ENCODE measurements at places on chromosomes 13 and 19.

DNA sequence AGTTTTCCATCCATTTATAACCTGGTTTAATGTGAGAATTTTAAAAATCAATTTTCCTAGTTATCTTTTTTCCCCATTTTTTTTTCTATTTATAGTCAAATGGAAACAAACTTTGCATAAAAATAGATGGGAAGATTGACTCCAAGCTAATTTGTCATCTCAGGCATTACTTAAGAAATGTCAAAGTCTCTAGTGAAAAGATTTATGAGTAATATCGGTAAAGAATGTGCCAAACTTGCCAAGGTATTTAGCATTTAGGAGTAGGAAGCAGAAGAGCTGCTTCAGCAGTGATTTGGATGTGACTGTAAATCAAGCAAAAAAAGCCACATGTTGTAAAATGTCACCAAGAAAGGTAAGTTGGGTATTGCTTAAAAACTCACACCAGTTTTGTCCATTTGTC, 108.6 kb downstream of the LACC1 start:
- DNase-seq: no peak

DNA sequence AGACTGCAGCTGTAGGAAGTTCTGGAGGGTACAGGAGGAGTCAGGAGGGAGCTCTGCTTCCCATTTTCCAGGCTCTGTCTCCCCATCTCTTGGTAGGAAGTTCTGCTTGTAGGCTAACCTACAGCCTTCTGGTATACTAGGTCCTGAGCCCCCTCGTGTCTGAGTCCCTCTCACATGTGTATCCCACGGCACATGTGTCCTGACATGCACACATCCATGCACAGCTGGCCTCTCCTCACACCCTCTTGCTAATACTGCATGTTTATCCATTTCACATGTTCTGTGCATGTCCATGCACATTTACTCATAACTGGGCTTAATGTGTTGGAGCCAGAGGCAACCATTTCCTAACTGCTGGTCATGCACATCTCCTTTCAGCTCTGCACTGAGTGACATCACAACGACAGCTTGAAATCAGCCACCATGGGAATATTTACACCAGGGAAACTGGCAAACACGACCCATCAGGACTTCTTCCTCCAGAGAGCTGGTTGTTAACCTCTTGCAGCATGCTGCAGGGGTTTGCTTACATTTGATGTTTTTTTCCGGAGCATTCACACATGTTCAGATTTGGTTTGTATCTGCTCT, 3.0 kb downstream of the CD209 start:
- DNase-seq: no peak

- DNase-seq: no peak
Measured at GRCh38 chr13:53240401-53241025, 211.9 kb downstream of the OLFM4 start.

GRCh38 chr13:113433391-113433916, 19.8 kb downstream of the ADPRHL1 start:
- no peak for DNase-seq

- DNase-seq: no peak
Measured at GRCh38 chr13:52006523-52007245, 4.6 kb downstream of the ATP7B start.

DNA sequence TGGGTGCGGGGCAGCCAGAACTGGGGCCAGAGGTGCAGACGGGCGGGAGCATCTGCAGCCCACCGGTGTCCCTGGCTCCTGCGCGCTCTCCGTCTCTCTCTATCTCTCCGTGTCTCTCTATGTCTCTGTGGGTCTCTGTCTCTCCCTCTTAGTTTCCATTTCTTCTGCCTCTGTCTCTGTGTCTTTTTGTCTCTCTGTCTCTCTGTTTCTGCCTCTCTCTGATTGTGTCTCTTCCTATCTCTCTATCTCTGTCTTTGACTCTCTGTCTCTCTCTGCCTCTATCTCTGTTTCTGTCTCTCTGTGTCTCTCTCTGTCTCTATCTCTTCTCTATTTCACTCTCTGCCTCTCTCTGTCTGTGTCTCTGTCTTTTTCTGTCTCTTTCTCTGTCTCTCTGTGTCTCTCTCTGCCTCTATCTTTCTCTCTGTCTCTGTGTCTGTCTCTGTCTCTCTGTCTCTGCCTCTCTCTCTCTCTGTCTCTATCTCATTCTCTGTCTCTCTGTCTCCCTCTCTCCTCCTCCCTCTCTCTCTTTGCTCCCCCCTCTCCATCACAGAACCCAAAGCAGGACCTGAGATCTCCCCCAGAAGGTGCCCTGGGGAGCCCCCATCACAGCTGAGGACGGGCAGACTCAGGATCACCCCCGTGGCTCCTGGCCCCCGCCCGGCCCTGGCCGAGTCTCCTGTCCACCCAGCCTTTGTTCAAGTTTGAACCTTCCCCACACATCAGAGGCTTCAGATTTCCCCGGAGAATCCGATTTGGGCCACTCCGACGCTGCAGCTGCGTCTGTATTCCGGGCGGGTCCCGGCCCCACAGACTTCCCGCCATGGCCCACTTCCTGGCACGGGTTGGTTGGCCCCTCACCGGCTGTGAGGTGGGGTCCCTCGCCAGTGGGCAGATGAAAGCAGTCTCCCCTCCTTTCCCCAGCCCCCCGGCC, 48.6 kb upstream of the TCF3 start:
- DNase-seq: no peak

GRCh38 chr13:110551284-110551683, 10.2 kb downstream of the RAB20 start:
- no peak for DNase-seq

GRCh38 chr19:45234089-45234869, 10.9 kb downstream of the EXOC3L2 start:
- no peak for DNase-seq

- peak; percentile 66 for DNase-seq
Measured at GRCh38 chr19:15323496-15324235, 8.7 kb downstream of the BRD4 start.

DNA sequence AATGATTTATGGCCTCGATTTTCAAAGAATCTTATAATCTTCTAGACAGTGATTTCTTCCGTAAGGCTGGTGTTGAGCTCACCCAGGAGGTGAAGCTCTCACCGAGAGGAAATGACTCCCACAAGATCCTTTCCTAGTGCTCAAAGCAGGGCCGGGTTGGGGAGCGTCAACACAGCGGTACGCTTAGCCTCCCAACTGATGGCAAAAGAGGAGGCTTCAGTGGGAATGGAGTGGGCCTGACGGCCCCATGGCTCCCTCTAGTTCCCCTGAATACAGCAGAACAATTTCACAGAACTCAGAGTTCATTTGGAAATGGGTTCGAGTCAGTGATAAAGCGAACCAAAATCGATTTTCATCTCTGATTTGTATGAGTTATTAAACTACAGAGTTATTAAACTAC, 449.5 kb downstream of the KLF12 start:
- DNase-seq: no peak

- DNase-seq: no peak
Measured at GRCh38 chr19:19159534-19159933, 10.5 kb downstream of the MEF2B start.

- no peak for DNase-seq
Measured at GRCh38 chr19:33797802-33798671, 1.4 kb downstream of the KCTD15 start.

GRCh38 chr19:47132194-47132852, 1.7 kb downstream of the SAE1 start:
- DNase-seq: no peak

DNA sequence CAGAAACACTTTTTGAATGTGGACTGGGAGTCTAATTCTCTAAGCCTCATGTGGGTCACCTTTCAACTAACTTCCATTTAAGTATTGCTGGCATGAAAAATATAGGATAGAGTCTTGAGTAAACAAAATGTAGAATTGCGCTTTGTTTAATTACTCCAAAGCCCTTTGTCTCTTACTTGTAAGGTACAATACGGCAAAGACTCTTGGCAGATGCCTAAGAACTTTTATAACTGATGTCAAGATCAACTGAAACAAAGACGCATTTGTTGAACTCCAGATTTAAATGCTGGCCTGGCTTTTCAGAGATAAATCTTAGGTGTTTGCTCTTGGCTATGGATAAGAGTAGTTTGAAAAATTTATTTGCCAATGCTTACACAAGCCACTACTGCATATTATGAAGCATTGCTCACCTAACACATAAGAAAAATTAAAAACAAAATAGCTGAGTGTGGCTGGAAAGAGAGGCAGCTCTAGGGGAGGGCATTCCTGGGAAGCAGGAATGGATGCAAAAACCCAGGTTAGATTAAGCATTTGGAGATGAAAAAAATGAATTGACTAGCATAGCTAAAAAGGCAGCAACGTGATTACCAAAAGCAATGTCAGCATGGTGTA, 107.3 kb upstream of the STARD13 start:
- no peak for DNase-seq

DNA sequence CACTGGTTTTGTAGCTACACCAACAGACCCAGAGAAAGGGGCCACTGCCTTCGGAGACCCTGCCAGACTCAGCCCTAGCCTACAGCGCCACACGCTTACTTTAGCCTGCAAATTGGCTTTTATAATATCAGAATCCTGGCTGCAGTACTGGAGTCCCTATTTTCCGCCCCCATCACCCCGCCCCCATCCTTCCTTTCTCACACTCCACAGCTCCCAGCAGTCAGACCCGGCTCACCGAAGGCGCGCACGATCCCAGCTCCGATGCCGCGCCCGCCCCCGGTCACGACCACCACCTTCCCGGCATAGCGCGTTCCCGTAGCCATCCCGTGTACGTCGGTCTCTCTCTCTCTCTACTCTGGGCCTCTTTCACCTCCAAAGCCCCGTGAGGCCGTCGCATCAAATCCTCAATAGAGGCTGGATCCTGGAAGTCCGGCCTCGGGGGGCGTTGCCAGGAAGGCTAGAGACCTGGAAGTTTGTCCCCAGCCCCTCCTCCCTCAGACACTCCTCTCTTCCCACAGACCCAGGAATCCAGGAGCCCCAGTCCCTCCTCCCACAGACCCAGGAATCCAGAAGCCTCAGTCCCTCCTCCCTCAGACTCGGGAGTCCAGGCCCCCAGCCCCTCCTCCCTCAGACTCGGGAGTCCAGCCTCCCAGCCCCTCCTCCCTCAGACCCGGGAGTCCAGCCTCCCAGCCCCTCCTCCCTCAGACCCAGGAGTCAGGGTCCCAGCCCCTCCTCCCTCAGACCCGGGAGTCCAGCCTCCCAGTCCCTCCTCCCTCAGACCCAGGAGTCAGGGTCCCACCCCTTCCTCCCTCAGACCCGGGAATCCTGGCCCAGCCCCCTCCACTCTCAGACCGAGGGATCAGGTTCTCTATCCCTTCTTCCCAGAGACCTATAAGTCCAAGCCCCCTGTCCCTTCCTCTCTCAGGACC, at the start of gene HSD17B14:
Gene HSD17B14, minus strand, starts transcription at position 403 of the 929 bp plus-strand sequence. Its CDS starts 80 bp downstream, at position 323.
- DNase-seq: no peak

GRCh38 chr19:42401365-42402303, 11.5 kb upstream of the CNFN start:
- peak; percentile 68 for DNase-seq

GRCh38 chr13:97238883-97239282, 16.8 kb downstream of the MBNL2 start:
- no peak for DNase-seq

- DNase-seq: no peak
Measured at GRCh38 chr13:100828226-100828625, 153.6 kb upstream of the TMTC4 start.

DNA sequence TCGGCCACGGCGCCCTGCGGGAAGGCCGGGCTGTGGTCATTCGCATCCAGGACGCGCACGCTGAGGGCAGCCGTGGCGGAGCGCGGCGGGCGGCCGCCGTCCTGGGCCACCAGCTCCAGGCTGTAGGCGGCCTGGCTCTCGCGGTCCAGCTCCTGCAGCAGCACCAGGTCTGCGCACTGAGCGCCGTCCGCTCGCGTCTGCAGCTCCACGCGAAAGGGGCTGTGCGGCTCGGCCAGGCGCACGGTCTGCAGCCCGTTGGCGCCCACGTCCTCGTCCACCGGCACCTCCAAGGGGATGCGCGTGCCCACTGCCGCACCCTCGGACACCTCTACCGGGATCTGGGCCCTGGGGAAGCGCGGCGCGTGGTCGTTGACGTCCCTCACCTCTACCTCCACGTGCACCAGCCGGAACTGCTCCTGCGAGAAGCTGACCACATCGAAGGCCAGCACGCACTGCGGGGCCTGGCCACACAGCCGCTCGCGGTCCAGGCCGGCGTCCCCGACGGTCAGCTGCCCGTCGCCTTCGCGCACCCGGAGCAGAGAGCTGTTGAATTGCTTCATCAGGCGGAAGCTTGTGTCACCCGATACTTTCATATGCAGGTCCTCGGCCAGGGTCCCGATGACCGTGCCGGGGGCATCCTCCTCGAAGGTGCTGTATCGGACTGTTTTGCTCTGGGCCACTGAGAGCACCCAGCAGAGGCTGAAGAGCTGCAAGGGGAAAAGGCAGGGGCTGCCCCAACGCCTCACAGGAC, 583 bp downstream of the PCDH8 start:
- no peak for DNase-seq

- no peak for DNase-seq
Measured at GRCh38 chr19:33947265-33947964, 150.7 kb downstream of the KCTD15 start.

DNA sequence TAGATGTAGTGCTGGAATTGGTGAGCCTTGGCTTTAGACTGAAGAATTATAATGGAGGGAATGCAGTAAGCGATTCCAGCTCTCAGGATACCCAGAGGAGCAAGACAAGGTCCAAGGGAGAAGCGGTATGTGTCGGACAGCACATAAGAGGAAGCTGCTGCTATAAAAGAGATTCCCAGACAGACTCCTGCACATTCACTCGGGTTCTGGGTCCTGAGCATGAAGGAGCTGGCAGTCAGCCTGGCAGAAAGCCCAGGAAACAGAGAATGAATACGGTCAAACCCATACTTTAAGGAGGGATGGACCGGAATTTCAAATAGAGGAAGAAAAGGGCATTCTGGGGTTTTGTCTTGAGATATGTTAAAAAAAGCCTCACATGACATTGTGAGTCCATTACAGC, 308.3 kb downstream of the DNAJC15 start:
- no peak for DNase-seq

Measured in HL-60 (cell line).